ENCODE measurements at places on chromosomes 11 and 22.

DNA sequence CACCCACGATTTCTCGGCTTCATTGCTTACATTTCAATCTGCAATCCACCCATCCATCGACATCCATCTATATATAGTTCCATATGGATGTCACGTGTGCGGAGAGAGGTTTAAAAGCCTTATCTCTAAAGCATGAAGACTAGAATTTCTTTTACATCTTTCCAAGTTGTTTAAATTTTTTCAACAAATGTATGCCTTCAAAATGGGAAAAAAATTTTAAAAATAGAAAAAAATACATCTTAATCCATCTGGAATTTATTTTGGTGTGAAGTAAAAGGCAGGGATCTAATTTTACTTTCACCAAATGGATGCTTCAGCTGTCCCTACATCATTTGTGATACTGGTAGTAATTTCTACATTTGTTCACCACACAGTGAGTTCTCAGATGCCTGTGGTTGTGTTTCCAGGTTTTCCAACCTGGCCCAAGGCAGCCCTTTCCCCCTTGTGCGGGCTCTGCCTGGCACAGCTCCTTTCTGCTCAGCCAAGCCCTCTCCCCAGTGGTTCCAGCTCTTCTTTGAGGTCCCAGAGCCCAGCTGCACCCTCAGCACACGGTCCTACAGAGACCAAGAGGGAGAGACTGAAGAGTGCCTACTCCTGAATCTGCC, 37.6 kb upstream of the KLHL35 start:
- DNase-seq, result no peak

GRCh38 chr11:114483929-114484328, 44.7 kb downstream of the REXO2 start:
- DNase-seq, result no peak

DNA sequence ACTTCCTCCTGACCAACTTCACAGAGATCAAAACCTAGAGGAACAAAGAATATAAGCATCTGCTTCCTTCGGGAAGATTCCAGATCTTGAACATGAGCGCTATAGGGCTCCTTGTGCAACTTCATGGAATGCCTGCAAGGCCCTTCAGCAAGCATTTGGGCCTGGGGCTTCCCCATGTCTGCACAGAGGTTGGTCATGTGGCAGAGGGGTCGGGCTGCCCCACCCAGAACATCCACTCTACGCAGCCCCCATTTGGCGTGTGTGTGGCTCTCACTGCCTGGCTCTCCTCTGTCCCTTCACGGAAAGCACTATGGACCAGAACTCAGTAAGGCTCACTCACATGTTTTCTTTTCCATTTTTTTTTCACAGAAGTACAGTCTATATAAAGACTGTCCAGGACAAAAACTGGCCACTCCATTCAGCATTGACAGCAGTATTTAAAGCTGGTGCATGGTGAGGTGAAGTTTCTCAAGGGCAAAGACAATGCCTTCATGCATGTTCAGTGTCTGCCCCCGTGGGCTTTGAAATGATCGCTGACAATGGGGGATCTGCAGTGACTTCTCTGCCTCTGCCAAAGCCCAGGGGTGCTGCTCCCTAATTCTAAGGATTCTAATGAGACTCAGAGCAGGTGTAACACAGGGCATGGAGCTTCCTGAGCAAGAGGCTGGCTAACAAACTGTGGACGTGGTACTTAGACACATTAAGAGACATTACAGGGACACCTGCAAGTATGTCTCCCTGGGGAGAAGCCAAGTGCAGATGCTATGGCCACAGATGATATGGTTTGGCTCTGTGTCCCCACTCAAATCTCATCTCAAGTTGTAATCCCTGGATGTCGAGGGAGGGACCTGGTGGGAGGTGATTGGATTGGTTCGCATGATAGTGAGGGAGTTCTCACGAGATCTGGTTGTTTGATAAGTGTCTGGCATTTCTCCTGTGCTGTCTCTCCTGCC, 66.5 kb upstream of the PITPNB start:
- no peak for DNase-seq

GRCh38 chr11:9170450-9170849, 79.1 kb upstream of the SCUBE2 start:
- DNase-seq, result no peak

DNA sequence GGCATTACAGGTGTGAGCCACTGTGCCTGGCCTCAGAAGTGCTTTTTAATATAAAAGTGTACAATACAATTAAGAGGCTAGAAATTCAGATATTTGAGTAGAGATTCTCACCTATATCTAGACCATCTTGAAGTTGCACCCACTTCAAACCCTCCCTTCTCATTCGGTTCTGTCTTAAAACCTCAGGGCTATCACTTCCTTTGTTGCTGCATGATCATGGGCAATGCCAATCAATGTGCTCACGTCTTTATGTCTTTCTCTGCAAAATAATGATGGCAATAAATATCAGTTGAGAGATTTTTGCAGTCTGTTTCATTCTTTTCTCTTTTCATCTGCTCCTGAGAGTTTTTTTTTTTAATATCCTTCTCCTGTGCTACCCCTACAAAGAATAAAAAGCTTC, 9.3 kb upstream of the NUP160 start:
- no peak for DNase-seq

- no peak for DNase-seq
These were observed 6.0 kb upstream of the MALAT1 start for GRCh38 chr11:65492637-65493366.

Measured in stimulated activated CD8-positive, alpha-beta memory T cell treated with anti-CD3 and anti-CD28 coated beads, Interleukin-4, amount 100 ng/mL, for 1 hour (primary cell).